Activated B cell treated with CpG ODN at 0.5 μM for 24 hours (primary cell): ENCODE measurements at places on chromosomes 1 and 21. TPM values are rescaled to one million over a fixed set of nuclear protein-coding genes. Genes with fewer than 3 reads are reported as not detected.

DNAJC6 gene
- 0.67 and 0.93 TPM in 2 replicates for total RNA-seq

DNA sequence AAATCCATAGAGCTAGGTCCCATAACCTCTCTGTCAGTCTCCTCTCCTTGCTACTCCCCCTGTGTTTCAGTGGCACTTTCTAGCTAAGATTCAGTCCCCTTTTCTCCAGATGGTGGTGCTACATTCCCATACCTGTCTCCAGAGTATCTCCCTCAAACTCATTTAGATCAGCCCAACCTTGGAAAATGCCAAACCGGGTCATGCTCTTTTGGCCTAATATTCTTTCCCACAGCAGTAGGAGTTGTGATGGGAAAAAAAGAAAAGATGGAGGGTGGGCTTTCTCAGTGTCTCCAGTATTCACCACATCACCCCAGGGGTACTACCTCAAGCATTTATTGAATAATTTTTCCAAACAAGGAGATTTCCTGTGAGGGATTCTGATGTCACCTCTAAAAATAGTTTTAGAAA, 3.2 kb upstream of the RXFP4 start:
- DNase-seq: no peak

- no peak for DNase-seq
These were observed 21.2 kb upstream of the SOX13 start for GRCh38 chr1:204051718-204052117.

DNA sequence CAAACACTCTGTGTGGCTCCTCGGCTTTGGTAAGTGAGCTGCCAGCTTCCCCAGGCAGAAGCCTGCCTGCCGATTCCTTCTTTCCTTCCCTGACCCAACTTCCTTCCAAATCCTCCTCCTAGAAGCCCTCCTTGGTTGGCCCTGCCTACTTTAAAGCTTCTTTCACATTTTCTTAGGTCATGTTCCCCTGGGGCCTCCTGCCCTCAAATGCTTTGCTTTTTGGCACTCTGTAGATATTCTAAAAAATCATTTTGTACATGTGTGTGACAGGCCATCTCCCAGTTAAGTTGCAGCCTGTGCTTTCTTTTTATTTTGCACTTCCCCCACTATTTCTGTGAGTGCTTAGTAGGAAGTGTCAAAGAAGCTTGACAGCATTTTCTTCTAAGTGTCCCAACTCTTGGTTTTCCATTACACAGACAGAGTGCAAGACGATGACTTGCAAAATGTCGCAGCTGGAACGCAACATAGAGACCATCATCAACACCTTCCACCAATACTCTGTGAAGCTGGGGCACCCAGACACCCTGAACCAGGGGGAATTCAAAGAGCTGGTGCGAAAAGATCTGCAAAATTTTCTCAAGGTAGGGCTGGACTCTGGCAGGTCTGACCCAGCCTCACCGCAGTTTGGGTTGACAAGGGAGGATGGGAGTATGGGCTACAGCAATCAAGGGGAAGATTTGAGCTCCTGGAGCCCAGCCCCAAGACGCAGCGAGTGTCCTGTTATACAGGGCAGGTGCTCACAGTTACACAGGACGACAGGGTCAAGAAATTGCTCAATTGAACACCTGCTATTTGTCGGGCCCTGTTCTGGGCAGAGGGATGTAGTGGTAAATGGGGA, at the start of gene S100A9:
S100A9 (plus strand) TSS at position 2 of the 838 bp plus-strand sequence; CDS start at position 432, 430 bp downstream.
- no peak for DNase-seq

GRCh38 chr1:172838680-172839313, 179.9 kb downstream of the FASLG start:
- no peak for DNase-seq

DNA sequence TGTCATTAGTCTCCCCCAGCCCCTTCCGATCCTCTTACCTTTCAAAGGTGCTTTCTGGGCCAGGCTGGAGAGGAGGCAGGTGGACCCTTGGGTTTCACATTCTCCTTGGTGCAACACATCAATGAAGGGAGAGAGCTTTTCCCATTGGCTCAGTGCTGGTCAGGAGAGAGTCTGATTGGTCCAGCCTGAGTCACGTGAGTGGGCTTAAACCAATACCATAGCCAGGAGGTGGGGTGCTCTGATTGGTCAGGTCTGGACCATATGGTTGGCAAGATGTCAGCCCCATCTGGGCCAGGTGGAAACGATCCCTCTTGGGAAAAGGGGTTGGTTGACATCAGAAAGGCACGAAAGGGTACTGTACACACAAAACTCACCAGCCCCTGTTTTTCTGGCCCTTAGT, 44.8 kb upstream of the ABCG1 start:
- no peak for DNase-seq

- no peak for DNase-seq
These were observed 270.2 kb downstream of the TBX15 start for GRCh38 chr1:118717893-118718292.
